Heart right ventricle (tissue), 16 donors: ENCODE measurements at places on chromosomes 1 and 21. TPM values are rescaled to one million over a fixed set of nuclear protein-coding genes. Genes with fewer than 3 reads are reported as not detected.

LCE2B gene
- not detected for total RNA-seq

DNA sequence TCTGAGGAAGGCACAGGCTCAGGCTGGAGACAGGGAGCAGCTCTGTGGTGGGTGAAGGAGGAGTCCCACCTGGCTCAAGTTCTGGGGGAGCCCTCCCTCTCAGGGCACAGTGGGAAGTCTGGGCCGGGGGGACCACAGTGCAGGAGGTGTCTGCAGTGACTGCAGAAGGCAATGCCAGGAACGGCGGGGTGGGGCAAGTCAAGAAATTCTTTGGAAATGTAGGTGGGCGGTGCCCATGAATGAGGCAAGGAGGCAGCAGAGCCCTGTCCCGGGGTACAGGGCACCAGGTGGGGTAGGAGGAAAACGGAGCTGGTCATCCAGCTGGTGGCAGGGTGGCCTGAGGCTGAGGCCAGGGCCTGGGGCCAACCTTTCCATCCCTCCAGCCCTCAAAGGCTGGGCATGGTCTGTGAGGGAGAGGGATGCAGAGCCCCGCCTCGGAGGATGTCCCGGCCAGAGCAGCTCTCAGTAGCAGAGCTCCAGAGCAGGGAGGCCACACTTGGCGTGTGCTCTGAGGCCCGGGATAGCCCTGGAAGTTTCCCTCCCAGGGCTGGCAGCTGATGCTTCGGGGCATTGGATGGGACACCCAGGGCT is 4.7 kb downstream of the TFF3 start:
- H3K27me3 ChIP-seq: peaks cover 13% of the 10 kb centered on the region
- H3K4me1 ChIP-seq: peaks cover 27% of the 10 kb centered on the region
- no peak overlapping the region for H3K4me3 ChIP-seq
- H3K36me3 ChIP-seq: no peaks in the 10 kb centered on the region

DNA sequence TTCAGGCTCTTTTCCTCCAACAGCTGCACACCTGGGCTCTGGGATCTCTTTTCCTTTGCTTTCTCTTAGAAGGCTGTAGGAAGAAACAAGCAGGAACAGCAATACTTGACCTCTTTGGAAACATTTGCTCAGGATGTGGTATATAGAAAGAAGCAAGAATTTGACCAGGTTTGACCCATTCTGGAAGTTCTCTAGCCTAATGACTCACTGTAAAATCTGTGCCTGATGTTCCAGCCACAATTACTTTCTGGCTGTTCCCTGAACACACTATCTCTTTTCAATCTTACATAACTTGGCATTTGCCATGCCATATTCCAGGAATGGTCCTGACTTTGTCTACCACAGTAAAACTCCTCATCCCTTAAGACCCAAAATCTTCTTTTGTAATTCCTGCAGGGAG is 419.9 kb upstream of the DAB1 start:
- DNase-seq: no peak
- H3K36me3 ChIP-seq: no peaks in the 10 kb centered on the region
- no peak overlapping the region for H3K4me3 ChIP-seq
- H3K4me1 ChIP-seq: no peaks in the 10 kb centered on the region
- H3K27me3 ChIP-seq: no peaks in the 10 kb centered on the region

GRCh38 chr1:58753431-58753866 is 30.4 kb downstream of the JUN start:
- no peak overlapping the region for H3K27ac ChIP-seq
- H3K36me3 ChIP-seq: no peaks in the 10 kb centered on the region
- no peaks in the 10 kb centered on the region for H3K27me3 ChIP-seq
- peaks cover 23% of the 10 kb centered on the region for H3K4me1 ChIP-seq
- DNase-seq: no peak
- no peak overlapping the region for H3K4me3 ChIP-seq
